Cortex of kidney (tissue), 1 donor: ENCODE measurements at places on chromosomes 3 and 15.

DNA sequence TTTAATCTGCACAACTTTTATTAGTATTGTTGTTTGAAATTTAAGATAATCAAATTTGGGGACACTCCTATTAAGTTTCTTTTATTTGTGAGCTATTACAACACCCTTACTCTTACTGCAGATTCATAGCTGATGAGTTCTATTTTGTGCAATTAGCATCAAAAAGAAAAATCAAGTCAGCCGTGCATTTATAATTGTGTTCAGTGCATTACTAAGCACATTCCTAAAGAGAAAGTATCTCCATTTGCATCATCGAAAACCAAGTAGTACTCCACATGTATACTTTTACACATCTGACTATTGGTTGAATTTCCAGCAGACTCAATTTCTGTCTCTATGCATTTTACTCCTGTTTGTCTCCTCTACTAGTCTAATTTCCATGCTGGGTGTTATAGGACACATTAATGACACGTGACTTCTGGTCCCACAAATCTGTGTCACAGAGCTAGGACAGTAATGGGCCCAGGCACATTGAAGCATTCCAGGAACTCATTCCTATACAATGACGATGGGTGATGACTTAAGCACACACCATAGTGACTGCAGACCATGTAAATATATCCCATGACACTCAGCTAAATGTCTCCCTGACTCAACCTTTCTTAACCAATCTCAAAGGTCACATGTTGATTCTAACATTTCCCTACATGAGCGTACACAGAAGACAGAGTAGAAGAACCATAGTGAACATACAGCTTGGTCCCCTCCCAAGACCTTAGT is 477.5 kb downstream of the LPP start:
- DNase-seq, result no peak

DNA sequence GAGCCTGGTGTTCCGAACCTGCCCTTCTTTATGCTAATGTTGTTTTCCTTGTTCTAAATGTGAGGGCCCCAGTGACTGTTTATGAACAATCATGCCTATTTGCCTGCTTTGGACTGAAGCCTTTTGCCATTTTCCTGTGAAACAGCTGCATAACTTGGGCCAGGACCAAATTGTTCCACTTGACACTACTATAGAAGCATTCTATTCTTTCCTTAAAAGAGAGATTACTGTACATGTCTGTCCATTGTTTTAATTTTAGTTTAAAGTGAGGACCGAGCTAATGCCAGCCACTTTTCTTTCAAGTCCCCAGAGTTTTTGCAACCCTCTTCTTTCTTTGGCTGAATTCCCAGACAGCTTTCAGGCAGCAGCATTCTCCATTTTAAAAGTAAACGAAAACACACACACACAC is 980.3 kb downstream of the CADM2 start:
- no peak for DNase-seq

GRCh38 chr3:24365168-24365567 is 129.5 kb downstream of the THRB start:
- no peak for DNase-seq

DNA sequence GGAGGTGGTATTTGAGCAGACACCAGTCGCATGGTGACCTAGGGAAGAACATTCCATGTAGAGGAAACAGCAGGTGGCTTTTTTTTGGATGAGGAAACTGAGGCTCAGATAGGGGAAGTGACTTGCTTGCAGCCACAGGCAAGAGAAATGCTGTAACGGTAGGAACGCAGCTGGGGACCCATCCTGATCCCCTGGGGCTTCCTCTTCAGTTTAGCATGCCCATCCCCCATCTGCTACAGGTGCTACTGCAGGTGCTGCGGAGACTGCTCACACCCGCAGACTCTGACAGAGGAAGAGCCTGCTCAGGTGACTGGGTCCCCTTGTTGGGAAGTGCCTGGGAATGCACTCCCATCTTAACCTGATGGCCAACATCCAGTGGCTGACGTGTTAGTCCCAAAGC is 55.4 kb upstream of the SEC13 start:
- no peak for DNase-seq

DNA sequence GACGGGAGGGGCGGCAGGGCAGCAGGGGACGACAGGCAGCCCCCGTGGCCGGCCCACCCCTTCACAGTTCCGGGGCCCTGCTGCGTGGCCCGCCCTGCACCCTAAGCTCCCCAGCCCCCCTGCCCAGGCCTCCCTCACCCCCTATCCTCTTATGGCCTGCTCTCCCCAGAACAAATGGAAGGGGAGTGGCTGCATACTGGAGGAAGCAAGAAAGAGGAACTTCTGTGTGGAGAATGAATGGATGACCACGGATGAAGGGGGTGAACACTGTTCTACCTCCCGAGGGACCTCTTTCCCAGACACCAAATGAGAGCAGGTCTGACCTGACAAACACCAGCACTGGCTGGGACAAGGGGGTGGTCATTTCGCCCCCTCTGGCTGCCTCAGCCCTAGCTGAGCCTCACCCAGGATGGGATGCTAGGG is 25.0 kb downstream of the SEC61A1 start:
- no peak for DNase-seq

GRCh38 chr15:30650012-30650929 is 24.3 kb downstream of the ARHGAP11B start:
- DNase-seq, result no peak

GRCh38 chr3:33438284-33438668 is 1.9 kb downstream of the UBP1 start:
- DNase-seq, result no peak

DNA sequence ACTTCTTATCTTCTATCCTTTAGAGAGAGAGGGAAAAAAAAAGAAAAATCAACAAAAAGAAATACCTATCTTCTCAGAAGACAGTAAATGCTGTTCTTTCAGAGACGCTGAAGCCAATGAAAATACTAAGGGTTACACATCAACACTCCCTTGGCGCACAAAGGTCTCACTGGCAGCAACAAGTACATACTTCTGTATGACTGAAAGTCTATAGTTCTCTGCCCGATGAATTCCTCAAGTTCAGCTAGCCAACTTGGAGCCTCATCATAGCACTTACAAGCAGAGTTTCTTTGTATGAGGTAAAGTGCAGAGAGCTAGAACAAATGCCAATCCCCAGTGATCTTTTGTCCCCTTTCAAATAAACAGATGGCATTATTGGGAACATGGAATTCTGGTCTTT is 62.7 kb downstream of the CPNE4 start:
- no peak for DNase-seq

DNA sequence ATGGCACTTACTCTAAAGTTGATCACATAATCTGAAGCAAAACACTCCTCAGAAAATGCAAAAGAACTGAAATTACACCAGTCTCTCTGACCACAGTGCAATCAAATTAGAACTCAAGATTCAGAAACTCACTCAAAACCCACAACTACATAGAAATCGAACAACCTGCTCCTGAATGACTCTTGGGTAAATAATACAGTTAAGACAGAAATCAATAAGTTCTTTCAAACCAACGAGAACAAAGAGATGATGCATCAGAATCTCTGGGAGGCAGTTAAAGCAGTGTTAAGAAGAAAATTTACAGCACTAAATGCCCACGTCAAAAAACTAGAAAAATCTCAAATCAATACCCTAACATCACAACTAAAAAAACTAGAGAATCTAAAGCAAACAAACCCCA is 227.2 kb downstream of the CTNNB1 start:
- no peak for DNase-seq

DNA sequence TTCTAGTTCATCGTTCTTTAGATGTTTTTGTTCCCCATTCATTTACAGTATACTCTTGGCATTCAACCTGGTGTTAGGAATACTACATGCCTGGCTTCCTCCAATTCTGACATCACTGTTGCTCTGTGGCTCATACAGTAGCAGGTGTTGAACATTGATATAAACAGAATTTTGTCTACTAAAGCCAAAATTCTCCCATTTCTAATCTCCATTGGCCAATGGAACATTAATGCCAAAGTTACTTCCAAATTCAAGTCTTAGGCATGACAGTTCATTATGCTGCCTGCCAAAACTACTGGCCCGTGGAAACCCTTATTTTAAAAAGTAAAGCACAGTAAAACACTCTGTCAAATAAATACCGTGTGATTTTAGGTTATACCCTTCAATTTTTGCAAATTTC is 368.0 kb downstream of the NAALADL2 start:
- DNase-seq, result no peak

GRCh38 chr3:181212271-181212670 is 222.7 kb upstream of the DNAJC19 start:
- no peak for DNase-seq

DNA sequence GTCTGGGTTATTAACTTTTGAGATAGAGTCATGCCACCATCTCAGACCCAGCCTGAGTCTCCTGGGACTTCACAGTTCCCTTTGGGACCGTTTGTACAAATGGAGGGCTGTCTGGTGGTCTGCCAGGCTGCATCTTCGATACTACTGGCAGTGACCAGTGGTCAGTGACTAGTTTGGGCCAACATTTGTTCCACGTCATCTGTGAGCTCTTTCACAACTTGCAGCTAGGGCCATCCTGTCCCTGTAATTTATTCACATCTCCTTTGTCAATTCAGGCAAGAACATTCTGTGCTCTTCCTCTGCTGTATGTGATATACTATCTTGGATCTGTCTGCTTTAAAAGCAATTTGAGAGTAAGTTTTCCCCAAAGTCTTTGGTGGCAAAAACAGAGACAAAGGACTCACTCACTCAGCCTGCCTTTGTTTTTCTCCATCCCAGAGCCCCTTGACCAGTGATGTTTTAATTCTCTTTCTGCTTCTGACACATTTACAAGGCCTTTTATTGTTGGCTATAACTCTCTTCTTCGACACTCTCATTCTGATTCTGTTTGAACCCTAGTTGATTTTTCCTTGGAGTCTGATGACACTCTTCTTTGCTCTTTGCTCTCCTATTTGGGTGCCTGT is 353.4 kb downstream of the EPHB1 start:
- no peak for DNase-seq

GRCh38 chr3:147518465-147518864 is 109.3 kb downstream of the ZIC1 start:
- DNase-seq, result no peak

DNA sequence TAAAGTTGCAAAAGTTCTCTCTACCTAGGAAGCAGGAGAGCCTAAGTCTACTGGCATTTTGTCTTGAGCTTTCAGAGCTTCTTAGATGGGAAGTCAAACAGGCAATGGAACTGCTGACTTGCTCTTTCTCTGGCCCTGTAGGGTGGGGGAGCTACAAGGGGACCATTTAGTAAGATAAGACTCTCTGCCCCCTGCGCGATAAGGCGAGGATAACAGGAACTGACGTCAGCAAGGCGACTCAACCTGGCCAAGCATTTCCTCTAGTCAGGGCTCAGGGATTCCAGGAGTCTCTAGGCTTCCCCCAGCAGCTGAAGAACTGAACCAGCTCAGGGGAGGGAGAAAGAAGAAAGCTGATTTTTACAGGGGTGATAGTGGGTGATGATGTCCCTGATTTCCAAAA is 5.8 kb downstream of the RARB start:
- no peak for DNase-seq

GRCh38 chr3:70990723-70991122 is 592.8 kb downstream of the FOXP1 start:
- no peak for DNase-seq

- DNase-seq, result no peak
Observed at GRCh38 chr3:115146032-115146417, 1.1 kb downstream of the ZBTB20 start.

- DNase-seq, result no peak
Observed at GRCh38 chr3:105647047-105647446, 221.8 kb downstream of the CBLB start.

GRCh38 chr3:54121414-54122323 is 683 bp upstream of the CACNA2D3 start:
- DNase-seq, result no peak

GRCh38 chr3:37032961-37033360 is 39.6 kb downstream of the MLH1 start:
- DNase-seq, result no peak

DNA sequence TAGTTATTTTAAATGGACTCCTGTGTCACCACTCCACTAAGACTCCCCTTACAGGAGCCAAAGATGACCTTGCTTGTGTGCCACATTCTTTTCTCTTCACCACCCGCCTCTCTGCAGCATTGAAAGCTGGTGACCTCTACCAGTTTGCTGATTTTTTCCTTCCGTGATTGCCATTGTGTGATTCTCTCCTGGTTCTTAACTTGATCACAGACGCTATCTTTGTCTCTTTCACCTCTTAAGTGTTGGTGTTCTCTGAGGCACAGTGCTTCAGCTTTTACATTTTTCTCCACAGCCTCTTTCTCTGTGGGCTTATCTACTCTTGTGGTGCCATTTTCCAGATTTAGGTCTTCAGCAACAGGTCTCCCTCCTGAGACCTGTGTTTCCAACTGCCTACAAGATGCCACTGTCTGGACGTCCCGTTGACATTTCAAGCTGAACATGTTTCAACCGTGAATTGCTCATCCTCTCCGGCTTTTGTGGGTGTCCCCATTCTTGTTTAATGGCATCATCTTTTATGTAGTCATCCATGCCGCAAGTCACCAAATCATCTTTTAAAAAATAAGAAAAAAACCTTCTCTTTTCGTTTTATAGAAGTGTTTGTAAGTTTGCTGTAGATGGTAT is 26.5 kb downstream of the IQGAP1 start:
- DNase-seq, result no peak
